ENCODE measurements at places on chromosomes 7 and 10. TPM values are rescaled to one million over a fixed set of nuclear protein-coding genes. Genes with fewer than 3 reads are reported as not detected.

DNA sequence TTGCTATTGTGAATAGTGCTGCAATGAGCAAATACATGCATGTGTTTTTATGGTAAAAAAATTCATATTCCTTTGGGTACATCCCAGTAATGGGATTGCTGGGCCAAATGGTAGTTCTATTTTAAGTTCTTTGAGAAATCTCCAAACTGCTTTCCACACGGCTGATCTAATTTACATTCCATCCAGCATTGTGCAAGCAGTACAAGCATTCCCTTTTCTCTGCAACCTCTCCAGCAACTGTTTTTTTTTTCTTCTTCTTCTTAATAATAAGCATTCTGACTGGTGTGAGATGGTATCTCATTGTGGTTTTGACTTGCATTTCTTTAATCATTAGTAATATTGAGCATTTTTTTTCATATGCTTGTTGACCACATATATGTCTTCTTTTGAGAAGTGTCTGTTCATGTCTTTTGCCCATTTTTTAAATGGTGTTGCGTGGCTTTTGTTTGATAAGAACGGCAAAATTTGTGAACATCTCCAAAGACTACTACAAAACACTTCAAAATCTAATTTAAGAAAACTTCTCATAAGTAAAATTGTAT, 136.1 kb upstream of the MYO3A start:
- DNase-seq, result no peak

DNA sequence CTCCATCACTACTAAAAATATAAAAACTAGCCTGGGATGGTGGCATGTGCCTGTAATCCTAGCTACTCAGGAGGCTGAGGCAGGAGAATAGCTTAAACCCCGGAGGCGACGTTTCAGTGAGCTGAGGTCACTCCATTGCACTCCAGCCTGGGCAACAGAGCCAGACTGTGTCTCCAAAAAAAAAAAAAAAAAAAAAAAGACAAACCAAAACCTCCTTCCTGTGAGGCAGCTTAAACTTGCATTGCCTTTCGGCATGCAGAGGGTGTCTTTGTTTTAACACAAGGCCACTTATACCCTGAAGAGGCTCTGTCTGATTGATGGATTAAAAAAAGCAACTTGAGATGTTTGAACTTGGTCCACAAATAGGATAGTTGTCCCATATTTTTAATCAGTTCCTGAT, 128.4 kb upstream of the RSU1 start:
- no peak for DNase-seq

DNA sequence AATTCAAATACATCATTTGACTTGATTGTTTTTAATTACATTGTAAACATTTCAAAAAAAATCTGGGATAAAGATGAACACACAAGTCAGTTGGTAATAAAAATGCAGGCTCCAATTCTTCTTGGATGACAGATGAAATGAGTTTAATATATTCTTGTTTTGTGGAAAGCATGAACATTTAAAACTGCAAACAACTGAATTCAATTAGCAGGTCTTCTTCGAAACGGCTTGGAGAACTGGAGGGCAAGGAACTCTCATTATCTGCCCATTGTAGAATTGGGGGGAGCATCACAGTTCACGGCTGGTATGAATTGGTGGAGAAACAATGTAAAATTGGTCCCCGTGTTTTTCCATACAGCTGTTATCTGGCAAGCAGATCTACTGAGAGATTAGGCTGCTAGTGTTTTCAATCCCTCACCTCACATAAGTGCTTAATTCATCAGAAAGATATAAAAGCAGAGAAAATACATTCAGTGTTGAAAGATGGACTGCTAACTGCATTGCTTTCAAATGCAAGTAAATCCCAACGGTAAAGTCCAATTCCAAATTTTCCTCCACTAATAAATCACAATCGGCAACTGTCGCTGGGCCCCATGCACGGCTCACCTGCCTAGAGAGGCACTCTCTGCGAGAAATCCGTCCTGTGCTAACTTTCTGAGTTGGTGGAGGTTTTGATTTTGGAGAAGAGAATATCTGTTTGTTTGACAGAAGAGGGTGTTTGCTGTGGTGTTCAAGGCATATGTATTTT, 199.5 kb downstream of the ZNF438 start:
- peak; percentile 57 for DNase-seq

DNA sequence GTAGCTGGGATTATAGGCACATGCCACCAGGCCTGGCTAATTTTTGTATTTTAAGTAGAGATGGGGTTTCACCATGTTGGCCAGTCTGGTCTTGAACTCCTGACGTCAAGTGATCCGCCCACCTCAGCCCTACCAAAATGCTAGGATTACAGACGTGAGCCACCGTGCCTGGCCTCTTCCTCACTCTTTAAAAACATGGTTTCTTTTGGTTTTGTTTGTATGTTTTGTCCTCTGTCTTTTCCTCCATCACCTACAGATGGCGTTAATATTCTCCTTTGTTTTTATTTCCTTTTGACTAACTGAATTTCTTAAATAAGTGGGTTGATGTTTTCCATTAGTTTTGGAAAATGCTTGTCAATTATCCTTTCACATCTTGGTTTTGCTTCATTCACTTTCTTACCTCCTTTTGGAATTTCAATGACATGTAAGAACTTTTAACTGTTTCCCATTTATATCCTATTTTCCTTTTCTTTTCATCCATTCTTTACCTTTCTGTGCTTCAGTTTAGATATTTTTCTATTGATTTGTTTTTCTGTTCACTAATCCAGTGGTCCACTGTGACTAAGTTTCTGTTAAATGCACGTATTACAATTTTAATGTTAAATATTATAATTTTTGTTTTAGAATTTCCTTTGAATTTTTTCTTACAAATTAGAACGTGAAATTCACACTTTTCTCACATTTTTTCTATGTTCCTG, 104.1 kb downstream of the ZNF467 start:
- no peak for DNase-seq

DNA sequence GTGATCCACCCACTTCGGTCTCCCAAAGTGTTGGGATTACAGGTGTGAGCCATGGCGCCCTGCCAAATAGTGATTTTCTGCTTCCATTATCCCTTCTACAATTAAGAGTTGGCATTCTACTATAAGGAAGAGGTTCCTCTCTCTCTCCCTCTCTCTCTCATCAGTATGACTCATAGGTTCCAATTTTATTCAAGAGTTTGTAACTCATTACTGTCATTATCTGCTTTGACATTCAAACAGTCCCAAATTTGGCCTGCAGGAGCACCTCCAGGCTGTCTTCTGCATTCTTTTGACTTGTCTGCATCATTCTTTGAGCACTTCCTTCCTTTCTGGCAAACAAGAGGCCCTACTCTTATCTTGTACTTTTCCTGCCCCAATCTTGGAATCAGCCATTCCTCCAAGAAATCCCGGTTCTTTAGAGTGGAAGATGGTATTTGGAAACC, 33.2 kb upstream of the CALU start:
- no peak for DNase-seq

- DNase-seq, result no peak
These were observed 30.1 kb downstream of the C10orf90 start for GRCh38 chr10:126640401-126640800.

- DNase-seq, result no peak
These were observed 409.5 kb downstream of the SDK1 start for GRCh38 chr7:3710531-3710930.

DNA sequence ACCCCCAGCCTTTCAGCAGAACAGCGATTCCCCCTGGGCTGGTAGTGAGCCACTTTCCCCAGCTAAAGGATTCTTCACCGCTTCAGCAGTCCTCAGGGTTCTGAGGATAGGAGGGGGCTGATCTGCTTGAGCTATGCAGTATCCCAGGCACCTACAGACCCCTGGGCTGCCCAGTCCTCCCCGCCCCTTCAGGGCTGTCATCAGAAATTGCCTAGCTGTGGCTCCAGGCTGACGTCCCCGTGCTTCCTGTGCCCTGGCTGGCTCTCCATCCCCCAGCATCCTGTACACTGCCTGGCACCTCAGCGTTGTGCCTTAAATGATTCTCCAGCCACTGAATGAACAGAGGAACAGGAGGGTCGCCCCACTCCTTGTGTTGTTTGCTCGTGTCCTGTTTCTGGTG, 38.4 kb upstream of the CDH23 start:
- DNase-seq, result no peak

DNA sequence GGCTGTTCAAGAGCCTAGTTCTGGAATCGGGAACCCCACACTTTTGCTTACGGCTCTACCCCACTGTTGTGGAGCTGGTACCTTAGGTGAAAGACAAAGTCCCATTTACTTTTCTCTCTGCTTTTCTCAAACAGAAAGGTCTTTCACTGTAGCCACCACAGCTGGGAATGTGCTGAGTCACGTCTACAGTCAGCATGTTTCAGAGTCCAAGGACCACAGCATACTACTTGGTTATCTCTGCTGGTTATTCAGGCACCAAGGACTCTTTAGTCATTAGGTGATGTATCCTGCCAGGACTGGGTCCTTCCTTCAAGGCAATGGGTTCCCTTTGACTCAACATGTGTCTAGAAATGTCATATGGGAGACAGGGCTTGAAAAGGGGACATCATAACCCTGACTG, 266.8 kb upstream of the STEAP1 start:
- no peak for DNase-seq

- DNase-seq, result no peak
These were observed 73.3 kb downstream of the RALA start for GRCh38 chr7:39696631-39697030.

DNA sequence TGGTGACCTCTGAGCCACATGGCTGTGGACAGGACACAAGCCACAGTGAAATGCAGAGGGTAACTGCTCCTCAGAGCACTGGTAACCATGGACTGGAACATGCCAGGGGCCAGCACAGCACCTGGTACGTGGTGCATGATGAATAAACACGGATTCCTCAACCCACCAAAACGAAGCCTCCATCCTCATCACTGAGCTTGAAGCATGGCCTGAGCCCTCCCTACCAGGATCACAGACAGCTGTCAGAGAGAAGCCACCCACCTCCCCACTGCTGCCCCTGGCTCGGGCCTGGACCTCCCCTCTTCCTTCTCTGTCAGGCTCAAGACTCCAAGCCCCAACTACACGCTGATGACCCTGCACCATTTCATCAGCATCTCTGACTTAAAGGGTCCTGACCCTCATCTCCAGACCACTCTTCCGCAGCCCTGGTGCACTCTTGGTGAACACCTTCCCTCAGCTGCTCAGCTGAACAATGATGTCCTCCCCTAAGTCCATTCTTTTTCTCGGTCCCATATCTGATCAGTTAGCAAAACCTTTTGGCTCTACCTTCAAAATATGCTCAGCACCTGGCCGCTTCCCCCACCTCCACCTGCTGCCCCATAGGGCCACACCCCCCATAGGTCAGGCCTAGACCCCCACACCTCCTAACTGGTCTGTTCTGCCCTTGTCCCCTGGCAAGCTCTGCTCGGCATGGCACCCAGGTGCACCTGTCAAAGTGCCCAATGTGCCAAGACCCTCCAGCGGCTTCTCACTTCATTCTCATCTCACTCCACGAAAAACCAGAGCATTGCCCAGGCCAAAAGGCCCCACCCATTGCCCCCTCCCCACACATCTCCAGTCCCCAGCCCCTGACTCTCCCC, 141.1 kb downstream of the MAPK8 start:
- no peak for DNase-seq

- DNase-seq, result no peak
These were observed 119.4 kb downstream of the VIPR2 start for GRCh38 chr7:159025161-159025779.

DNA sequence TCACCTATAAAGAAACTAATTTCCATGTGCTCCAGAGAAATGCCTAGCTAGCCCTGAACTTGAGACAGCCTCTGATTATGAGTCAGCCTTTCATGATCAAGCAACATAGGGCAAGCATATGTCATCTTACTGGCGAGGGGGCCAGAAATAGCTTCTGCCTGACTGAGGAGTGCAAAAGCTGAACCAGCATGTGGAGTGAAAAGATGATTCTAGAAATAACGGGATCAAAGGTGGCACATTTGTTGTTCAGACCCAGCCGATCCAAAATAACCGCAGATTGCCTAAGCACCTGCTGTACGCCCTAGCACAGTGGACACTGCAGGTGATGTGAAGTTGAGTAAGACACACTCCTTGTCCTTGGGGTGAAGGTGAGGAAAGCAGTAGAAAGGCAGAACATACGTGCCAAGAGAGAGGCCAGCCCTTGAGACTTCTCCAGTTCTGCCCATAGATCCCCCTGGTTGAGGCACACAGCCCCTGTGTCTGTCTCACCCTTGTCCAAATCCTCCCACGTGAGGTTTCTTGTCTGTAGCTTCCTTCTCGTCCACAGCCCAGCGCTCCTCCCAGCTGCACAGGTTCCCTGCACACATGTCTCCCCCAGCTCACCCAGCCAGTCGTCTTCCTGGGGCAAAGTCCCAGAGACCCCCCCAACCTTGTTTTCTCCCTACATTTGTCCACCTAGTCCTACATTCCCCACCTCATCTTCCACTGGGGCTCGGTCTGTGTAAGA, 2.8 kb upstream of the BCL7B start:
- no peak for DNase-seq

GRCh38 chr7:77831481-77831880, 32.9 kb downstream of the PHTF2 start:
- DNase-seq, result no peak

GRCh38 chr10:112332022-112332421, 41.9 kb upstream of the ACSL5 start:
- no peak for DNase-seq

- DNase-seq, result no peak
These were observed 1.0 kb upstream of the PILRA start for GRCh38 chr7:100372256-100372655.

- no peak for DNase-seq
These were observed 204.9 kb upstream of the NPSR1 start for GRCh38 chr7:34453150-34453549.

DNA sequence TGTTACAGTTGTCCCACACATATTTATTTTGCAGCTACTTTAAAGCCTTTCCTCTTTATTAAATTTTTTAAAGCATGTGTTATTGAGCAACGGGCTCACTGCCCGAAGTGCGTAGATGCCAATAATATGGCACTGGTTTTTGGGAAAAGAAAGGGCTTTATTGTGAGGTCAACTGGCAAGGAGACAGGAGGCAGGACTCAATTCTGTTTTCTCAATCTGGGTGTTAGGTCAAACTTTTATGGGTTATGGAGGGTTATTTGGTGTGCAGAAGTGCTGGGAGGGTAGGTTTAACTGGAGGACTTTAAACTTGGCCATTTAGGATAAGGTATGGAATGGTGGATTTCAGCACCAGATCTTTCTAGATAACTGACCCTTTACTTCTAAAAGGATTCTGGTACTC, 183.6 kb downstream of the LRRC4 start:
- DNase-seq, result no peak

- DNase-seq, result peak; percentile 66
These were observed 113.4 kb upstream of the NUPR2 start for GRCh38 chr7:56229631-56230030.

GRCh38 chr7:26100406-26101339, 51.3 kb upstream of the NFE2L3 start:
- DNase-seq, result no peak

GRCh38 chr7:137760111-137760510, 86.7 kb downstream of the DGKI start:
- no peak for DNase-seq

- DNase-seq, result peak; percentile 72
These were observed at the start of gene FAM221A for GRCh38 chr7:23679898-23680413. Gene FAM221A, plus strand, starts transcription at chr7:23680199. Its CDS starts 20 bp downstream, at chr7:23680219.

Gene SYT15
- total RNA-seq, result 1.4 TPM

Gene TRAPPC14
- total RNA-seq, result 20.8 TPM

Gene NKX2-3
- not detected for total RNA-seq

Gene NPTX2
- total RNA-seq, result 17.6 TPM

Gene MUC12
- total RNA-seq, result not detected

Gene NET1
- 64.3 TPM for total RNA-seq

Gene PLEKHS1
- 0.42 TPM for total RNA-seq

Gene SFTPA1
- not detected for total RNA-seq

Gene GDF2
- not detected for total RNA-seq

Gene CTTNBP2
- 1.2 TPM for total RNA-seq

Gene ACTR3C
- total RNA-seq, result 11.0 TPM

Gene UCMA
- total RNA-seq, result not detected

All from lower leg skin (tissue), 4 donors.